ENCODE measurements at places on chromosomes 13 and 19.
A peak's percentile ranks its signal among the peaks of the same experiment; 100 is the strongest.

- no peak for DNase-seq
Measured at GRCh38 chr13:74145249-74145975, 11.2 kb upstream of the KLF12 start.

- DNase-seq, result no peak
Measured at GRCh38 chr19:49456326-49456725, 3.3 kb downstream of the ALDH16A1 start.

GRCh38 chr13:112846411-112847115, 122.5 kb upstream of the MCF2L start:
- no peak for DNase-seq

- DNase-seq, result peak; percentile 17
Measured at GRCh38 chr13:113595131-113595530, 10.6 kb downstream of the TFDP1 start.

- DNase-seq, result no peak
Measured at GRCh38 chr19:15424121-15424520, 5.3 kb upstream of the AKAP8L start.

GRCh38 chr13:73730014-73730413, 404.2 kb downstream of the KLF12 start:
- no peak for DNase-seq

- no peak for DNase-seq
Measured at GRCh38 chr13:49110913-49111170, 109.3 kb upstream of the MLNR start.

- no peak for DNase-seq
Measured at GRCh38 chr13:110317496-110318195, 10.6 kb downstream of the COL4A2 start.

DNA sequence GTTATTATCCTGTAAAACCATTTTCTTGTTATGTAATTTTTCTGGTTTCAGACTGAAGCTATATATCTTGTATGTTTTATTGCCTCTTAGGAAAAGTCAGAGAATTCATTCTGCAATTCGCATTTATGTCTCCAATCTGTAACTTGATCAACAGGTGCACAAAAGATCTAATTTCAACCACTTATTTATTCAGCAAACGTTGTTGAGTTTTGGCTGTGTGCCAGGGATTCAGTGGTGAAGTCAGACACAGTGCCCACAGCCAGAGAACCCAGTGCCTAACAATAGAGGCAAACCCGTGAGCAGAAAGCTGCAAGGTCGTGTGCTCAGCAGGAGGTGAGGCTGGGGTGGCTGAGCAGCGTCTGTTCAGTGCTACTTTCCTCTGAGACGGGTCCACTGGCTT, 119.5 kb upstream of the MCF2L start:
- no peak for DNase-seq

- DNase-seq, result no peak
Measured at GRCh38 chr13:34816908-34817665, 125.0 kb upstream of the NBEA start.

DNA sequence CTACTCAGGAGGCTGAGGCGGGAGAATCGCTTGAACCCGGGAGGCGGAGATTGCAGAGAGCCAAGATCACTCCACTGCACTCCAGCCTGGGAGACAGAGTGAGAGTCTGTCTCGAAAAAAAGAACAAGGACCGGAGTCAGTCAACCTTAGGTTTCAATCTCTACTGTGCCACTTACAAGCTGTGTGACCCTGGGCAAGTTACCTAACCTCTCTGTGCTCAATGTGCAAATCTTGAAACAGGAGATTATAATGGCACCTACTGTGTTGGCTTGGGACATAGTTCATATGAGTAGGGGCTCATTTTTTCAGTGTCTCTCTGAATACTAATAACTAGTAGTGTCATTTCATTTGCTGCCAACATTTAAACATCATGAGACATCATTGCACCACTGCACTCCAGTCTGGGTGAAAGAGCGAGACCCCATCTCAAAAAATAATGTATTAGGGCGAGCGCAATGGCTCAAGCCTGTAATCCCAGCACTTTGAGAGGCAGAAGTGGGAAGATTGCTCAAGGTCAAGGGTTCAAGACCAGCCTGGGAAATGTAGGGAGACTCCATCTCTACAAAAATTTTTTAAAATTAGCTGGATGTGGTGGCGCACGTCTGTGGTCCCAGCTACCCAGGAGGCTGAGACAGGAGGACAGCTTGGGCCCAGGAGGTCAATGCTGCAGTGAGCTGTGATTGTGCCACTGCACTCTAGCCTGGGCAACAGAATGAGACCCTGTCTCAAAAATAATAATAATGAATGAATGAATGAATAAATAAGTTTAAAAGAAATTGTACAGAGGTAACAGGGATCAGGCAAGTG, 5.5 kb downstream of the C3 start:
- no peak for DNase-seq

GRCh38 chr19:57288373-57288772, 8.1 kb downstream of the ZNF460 start:
- DNase-seq, result no peak

- no peak for DNase-seq
Measured at GRCh38 chr13:95643936-95644598, 439 bp downstream of the DZIP1 start.

DNA sequence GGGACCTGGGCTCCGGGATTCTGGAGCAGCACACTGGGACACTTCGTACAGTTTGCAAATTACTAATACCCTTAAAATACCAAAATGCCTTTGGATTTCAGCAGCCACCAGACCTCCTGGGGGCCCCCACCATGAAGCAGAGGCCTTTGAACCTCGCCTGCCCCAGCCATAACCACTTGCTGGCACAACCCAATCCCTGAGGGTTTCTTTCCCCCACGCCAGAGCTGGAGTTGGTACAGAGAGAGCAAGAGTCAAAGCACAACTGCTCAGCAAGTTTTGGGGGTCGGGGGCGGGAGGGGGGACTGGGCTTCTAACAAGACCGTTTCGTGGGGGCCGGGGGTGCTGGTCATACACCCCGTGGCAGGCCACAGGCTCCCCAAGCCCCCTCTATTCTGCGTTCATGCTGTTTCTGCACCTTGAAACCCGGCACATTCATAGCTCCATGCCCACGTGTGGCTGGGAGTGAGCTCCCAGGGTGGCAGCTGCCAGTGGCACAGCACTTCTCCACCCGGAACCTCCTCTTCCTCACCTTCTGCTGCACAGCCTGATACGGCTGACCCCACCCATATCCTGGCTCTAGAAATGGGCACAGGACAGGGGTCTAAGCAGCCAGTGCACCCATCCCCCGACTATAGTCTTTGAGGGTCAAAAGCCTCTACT, 17.1 kb downstream of the PLEKHF1 start:
- no peak for DNase-seq

GRCh38 chr19:49949742-49950589, 11.0 kb downstream of the SIGLEC11 start:
- no peak for DNase-seq

DNA sequence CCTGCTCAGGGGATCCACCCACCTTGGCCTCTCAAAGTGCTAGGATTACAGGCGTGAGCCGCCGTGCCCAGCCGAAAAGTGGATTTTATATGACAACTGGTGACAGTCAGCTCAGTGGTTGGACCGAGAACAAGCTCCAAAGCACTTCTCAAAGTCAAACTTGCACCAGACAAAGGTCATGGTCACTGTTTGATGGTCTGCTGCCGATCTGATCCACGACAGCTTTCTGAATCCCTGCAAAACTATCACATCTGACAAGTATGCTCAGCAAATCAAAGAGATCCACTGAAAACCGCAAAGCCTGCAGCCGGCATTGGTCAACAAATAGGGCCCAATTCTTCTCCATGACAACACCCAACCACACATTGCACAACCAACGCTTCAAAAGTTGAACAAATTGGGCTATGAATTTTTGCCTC, 21.6 kb upstream of the NAA16 start:
- no peak for DNase-seq

Data from stimulated activated CD8-positive, alpha-beta memory T cell treated with anti-CD3 and anti-CD28 coated beads, Interleukin-4, amount 100 ng/mL, for 48 hours (primary cell).